ENCODE measurements at places on chromosomes 12 and 14.

DNA sequence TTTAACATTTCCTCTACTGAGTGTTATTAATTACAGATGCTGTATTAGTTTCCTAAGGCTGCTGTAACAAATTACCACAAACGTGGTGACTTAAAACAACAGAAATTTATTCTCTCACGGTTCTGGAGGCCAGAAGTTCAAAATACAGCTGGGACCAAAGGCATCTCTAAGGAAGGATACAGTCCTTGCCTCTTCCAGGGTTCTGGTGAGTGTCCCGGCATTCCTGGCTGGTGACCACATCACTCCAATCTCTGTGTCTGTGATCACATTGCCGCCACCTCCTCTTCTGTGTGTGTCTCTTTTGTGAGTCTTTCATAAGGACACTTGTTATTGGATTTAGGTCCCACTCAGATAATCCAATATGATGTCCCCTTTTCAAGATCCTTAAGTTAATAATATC is 85.1 kb upstream of the CCDC198 start:
- DNase-seq = no peak

- DNase-seq = no peak
Observed at GRCh38 chr12:95787274-95787818, 3.2 kb downstream of the NTN4 start.

DNA sequence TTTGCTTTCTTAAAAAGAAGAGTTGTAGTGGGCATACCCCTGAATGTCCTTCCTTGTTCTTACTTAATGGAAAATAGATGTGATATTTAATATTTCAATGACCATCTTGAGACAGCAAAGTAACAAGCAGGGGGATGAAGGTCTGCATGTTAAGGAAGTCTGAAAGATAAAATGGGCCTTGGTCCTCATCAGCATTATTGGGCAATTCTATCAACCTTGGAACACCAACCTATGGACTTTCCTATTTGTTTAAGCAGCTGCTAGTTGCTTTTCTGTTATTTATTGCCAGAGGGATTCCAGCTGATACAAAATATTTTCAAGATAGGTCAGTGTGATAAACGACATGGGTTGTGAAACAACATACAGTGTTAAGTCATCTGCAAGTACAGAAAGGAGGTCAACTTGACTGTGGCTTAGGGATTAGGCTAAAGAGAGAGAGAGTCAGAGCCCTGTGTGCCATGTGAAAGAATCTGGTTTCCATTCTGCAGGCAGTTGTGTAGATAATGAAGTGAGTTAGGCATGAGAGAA is 16.4 kb upstream of the A2M start:
- no peak for DNase-seq

GRCh38 chr12:81610955-81611889 is 147.9 kb downstream of the PPFIA2 start:
- DNase-seq = no peak

- no peak for DNase-seq
Observed at GRCh38 chr14:95480887-95481226, 35.6 kb downstream of the SYNE3 start.

- DNase-seq = peak; percentile 26
Observed at GRCh38 chr12:2813214-2814185, 1.0 kb downstream of the ITFG2 start.

GRCh38 chr12:69903548-69903947 is 78.5 kb downstream of the MYRFL start:
- no peak for DNase-seq

GRCh38 chr14:33917661-33918060 is 33.2 kb downstream of the EGLN3 start:
- DNase-seq = no peak

GRCh38 chr12:48901278-48901677 is 24.0 kb downstream of the FKBP11 start:
- no peak for DNase-seq

DNA sequence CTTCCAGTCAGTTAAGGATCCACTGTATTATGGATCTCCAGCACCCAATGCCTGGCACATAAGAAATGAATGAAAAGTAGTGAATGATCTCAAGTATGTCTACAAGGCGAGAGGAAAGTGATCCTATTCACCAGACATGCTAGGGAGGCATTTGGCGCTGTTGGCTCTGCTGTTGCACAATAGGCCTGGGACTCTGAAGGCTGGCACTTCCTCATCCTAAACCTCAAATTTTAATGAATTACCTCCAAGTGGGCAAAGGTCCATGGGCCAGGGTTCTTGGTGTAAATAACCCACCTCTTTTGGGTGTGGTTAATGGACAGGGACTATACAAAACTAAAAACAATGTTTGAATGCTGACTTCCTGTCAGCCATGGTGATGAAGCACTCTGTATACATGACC is 173.4 kb upstream of the PZP start:
- no peak for DNase-seq

DNA sequence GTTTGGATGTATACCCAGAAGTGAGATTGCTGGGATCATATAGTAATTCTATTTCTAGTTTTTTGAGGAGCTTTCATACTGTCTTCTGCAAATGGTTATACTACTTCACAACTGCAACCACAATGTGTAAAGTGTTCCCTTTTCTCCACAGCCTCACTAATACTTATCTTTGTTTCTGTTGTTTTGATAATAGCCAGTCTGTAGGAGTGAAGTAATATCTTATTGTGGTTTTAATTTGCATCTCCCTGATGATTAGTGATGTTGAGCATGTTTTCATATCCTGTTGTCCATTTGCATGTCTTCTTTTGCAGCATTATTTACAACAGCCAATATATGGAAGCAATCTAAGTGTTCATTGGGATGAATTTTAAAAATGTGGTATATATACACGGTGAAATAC is 29.9 kb downstream of the GABARAPL1 start:
- no peak for DNase-seq

DNA sequence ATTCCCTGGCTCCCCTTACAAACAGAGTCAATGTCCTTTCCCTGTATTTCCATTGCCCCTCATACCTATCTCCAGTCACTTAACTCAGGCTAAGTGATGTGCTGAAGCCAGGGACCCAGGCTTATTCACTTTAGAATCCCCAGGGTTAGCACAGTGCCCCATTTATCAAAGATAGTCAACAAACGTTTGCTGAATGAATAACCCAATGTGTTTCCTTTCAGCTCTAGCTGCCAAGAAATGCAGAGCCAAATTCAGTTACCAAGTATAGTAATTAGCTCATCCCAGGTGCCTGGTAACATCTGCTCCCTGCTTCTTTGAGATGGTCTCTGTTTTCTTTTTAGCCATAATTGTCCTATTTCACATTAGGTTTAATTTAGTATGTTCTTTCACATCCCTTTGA is 189.5 kb downstream of the PHLDA1 start:
- DNase-seq = no peak

GRCh38 chr12:6457220-6457945 is 5.5 kb downstream of the TAPBPL start:
- no peak for DNase-seq

GRCh38 chr14:60303745-60304144 is 54.7 kb downstream of the PPM1A start:
- DNase-seq = no peak

GRCh38 chr12:22729431-22729956 is 104.5 kb downstream of the ETNK1 start:
- no peak for DNase-seq

DNA sequence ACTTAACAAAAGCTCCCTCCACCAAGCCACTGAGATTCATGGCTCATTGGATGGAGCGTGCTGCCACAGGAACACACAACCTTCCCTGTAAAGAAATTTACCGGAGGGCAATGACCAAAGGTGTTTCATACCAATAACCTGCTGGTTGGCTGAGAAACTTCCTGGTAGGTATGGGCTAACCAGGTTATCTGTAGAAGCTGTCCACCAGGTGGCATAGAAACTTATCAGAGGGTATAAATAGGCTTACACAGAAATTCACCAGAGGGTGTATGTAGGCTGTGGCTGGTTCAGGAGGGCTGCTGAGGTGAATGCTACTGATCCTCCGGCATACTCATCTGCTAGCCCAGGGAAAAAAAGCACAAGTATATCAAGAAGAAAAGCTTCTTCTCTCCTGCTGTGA is 27.1 kb upstream of the MTERF2 start:
- DNase-seq = no peak

- no peak for DNase-seq
Observed at GRCh38 chr14:104877806-104878550, 12.9 kb downstream of the CEP170B start.

DNA sequence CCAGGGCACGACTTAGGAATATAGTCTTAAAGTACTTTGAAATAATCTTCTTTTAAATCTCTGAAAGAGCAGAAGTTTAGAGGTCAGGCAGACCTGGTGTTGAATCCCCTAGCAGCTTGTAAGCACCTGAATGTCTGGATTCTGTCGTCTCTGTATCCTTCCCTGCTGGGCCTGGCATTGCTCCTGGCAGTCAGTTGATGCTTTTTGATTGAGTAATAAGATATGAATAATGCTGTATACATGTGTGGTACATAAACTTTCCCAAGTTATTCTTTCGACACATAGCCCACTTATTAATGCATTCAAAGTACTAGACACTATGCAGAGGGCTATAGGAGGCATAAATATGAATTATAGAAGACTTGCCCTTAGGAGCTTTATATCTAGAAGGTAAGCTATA is 31.4 kb downstream of the EVL start:
- DNase-seq = no peak

DNA sequence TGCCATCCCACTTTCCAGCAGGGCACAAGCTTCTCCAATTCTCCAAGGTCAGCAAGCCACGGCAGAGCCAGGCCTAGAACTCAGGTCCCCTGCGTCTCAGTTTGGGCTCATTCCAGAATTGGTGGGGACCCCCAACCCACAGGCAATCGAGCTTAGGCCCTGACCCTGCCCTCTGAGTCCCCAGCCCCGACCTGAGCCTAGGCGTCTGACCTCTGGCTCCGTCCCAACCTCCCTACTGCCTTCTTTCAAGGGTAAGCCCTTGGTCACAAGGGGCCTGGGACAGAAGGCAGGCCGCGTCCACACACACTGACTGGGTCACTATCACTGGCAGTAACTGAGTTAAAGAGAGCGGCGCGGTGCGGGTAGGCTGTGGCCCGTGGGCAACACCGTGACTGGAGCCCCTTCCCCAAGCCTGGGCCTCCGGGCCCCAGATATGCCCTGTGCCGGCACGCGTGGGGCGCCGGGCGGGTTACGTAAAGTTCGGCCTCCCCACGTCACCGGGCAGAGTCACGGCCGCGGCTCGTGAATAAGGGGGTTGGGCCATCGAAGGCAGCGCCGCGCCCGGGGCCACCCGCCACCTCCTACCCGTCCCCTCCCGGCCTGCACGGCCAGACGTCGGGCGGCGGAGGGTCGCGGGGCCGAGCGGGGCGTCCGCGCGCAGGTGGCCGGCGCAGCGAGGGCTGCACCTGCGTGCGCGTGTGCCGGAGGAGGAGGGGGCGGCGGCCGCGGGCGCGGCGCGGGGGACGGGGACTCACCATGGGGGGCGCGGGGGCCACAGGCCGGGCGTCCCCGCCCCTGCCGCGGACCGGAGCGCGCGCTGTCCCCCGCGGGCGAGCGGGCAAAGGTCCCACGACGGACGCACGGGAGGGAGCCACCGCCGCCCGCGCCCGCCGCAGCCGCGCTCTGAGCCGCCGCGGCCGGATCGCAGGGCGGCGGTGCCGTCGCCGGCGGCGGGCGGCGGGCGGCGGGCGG is 516 bp downstream of the ANKRD9 start:
- DNase-seq = peak; percentile 58

GRCh38 chr12:107580750-107581618 is 104.6 kb upstream of the PWP1 start:
- DNase-seq = no peak

DNA sequence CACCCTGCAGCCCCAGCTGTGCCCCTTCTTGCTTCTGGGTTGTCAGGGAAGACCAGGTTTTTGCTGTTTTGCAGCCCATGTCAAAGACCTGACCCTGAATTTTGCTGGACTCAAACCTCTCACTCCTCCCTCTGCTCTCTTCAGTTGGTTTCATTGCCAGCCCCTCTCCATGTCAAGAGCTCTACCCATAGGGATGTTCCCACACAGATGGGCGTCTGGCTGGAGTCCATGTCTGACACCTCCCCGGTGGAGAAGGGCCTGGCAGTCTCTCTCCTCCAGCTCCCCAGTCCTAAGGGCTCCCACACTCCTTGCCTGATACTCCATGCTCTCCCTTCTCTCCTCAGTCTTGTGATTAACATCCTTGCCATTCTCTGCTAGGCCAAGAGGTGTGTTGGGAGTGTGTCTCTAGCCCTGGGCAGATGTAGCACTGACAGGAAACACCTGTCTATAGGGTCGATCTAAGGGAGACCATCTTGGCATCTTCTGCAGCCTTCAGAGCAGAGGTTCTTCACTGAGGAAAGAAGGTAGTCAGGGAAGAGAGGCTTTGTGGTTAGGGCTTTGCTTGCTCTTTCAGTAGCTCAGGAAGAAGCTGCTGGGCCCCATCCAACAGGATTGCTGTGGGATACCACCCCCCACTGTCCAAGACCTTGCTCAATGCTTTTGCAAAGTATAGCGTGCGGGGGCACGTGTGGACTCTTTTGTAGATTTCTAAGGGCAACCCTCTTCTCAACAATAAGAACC is 4.7 kb downstream of the ASIC1 start:
- DNase-seq = no peak

- no peak for DNase-seq
Observed at GRCh38 chr12:71725011-71725410, 29.7 kb upstream of the RAB21 start.

DNA sequence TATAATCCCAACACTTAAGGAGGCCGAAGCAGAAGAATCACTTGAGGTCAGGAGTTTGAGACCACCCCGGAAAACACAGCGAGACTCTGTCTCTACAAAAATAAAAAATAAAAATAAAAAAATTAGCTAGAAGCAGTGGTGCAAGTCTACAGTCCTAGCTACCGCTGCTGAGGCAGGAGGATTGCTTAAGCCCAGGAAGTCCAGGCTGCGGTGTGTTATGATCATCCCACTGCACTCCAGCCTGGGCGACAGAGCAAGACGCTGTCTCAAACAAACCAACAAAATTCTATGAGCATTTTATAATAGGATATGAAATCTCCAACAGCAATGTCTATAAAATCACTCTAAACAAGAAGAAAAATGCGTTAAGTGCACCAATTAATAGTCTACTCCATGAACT is 75.3 kb downstream of the PPP1R12A start:
- DNase-seq = no peak

DNA sequence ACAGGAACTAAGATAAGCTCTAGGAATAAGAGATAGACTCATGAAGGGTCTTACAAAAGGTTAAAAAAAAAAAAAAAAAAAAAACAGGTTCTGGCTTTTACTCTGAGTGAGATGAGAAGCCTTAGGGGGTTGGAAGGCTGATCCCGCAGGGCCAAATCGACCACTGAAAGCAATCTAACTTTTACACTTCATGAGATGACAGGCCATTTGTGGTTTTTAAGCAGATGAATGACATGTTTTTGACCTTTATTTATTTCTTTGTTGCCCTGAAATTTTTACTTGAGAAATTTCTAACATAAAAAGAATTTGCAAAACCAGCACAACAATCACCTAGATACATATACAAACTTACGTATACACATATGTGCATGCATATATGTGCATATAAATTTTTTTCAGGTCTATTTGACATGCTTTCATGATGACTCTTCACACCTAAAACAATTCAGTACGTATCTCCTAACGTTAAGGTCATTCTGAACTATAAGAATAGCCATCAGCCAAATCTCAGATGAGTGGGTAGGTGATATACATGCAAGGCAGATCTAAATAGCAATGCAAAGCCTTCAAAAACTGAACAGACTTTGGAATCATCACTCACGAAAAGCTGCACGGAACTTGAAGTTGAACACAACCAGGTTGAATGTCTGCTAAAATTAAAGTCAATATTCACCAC is 87.0 kb downstream of the R3HDM2 start:
- no peak for DNase-seq

GRCh38 chr12:19010087-19010486 is 119.4 kb upstream of the PLEKHA5 start:
- DNase-seq = no peak

GRCh38 chr14:89572596-89573398 is 155.8 kb upstream of the FOXN3 start:
- DNase-seq = no peak

Data from CD4-positive, alpha-beta T cell treated with Interferon gamma for 1 hour (primary cell).